GDM1 (cell line): ENCODE measurements at places on chromosomes 11 and 22.

GRCh38 chr11:48141475-48142122 is 75.0 kb upstream of the OR4B1 start:
- no peak for DNase-seq

- no peak for DNase-seq
Observed at GRCh38 chr11:14334893-14335292, 24.1 kb downstream of the RRAS2 start.

DNA sequence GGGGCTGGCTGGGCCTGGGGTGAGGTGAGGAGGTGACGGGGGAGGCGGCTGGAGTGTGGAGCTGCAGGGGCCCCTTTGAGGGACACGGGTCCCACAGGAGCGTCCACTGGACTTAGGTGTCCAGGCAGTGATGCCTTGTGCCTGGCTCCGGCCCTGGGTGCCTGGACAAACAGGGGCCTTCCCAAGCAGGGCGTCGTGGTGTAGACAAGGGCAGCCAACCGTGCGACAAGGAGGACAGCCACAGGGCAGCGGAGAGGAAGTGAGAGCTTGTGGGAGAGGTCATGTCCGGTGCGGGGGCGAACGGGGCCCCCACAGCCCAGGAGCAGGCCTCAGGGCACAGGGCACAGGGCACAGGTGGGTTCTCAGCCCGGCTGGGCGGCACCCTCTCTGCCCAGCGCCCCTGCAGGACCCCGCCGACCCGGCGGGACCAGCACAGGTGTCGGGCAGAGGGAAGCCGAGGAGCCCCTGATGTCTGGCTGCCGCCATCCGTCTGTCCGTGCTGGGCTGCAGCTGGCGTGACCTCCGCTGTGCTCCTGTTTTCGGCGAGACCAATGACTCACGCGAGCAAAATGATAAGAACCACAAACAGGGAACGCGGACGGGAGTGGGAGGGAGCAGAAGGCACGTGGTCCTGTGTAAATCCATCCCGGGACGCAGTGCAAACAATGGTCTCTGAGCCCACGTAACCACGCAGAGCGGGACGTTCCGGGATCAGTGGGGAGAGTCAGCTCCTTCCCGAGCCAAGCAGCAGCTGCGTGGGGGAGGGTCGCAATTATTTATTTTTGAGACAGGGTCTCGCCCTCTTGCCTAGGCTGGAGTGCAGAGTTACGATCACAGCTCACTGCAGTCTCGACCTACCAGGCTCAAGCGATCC is 49.1 kb upstream of the A4GALT start:
- DNase-seq: no peak

- peak; percentile 87 for DNase-seq
Observed at GRCh38 chr11:68751331-68751856, at the start of gene TESMIN. TESMIN (minus strand) TSS chr11:68751520; CDS start chr11:68750660, 860 bp downstream.

- DNase-seq: no peak
Observed at GRCh38 chr11:45885921-45886721, 670 bp downstream of the MAPK8IP1 start.

- no peak for DNase-seq
Observed at GRCh38 chr11:17781626-17782025, 47.0 kb downstream of the KCNC1 start.

GRCh38 chr11:103832762-103833161 is 203.7 kb upstream of the DDI1 start:
- no peak for DNase-seq

DNA sequence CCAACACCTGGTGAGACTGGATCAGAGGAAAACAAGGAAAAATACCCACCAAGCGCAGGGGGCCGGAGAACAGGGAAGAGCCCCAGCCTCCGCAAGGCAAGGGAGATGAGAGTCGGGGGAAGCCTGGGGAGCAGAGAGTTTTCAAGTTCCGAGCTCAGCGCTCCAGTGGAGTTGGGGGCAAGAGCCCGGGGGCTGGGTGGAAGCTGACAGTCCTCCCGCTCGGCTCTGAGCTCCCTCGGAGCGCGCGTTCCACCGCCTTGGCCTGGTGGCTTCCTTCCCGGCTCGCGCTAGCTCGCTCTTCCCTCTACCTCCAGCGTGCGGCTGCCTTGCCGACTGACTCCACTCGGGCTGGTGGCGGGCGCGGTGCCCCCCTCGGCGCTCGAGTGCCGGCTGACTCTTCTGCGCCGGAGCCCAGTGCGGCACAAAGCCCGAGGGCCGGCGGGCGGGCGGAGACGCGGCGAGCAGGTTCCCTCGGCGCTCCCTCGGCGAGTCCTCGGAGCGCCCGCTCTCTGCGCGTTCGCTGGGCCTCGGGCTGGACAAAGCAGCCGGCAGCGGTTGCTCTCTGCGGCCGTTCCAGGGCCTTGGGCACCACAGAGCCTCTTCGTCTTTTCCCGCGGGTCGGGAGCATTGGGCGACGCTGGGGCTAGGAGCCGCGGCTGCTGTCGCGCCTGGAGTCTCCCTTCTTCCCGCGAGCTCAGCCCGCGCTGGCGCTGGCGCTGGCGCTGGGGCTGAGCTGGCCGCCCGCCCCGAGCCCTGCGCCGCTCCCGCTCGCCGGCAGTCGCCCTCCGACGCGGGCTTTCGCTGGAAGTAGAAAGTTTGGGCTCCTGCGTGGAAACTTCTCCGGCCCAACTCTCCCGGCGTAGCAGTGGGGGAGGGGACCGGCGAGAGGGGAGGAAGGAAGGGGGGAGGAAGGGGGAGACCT is 1.0 kb downstream of the PAX6 start:
- no peak for DNase-seq

DNA sequence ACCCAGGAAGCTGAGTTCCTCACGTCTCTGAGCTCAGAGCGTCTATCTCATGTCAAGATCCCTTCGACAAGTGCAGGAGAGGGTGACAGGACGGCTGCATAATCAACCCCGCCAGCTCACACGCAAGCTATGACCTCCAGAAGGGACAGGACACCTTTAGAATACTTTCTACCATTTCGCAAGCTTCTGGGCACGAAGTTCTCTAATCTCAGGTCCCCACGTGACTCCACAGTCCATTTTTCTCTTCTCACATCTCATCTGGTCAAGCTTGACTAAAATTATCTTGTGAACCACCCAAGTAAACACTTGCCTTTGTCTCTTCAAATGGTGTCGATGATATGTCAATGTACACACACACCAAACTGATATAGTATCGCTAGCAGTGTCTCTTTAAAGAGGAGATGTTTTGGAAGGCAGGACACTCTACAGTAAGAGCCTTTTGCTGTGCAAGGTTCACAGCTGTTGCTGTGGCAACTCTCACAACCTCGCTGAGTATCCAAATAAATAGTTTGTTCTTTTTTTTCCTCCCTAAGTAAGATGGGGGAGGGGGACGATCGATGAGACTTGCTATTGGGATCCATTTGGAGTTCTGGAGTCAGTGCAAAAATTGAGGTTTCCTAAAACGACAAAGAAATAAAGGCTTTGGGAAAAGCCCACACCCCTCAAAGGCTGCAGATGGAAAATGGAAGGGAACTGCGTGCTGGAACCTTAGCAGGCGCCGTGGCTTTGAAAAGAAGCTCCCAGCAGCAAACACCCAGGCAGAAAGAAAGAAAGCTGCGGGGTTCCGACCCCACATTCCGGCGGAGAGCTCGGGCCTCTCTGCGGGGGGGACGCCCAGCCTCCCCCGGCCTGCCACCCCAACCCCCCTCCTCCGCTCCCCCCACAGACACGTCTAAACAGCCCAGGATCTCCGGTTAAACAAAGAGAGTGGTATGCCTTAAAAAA is 215.4 kb upstream of the UBASH3B start:
- no peak for DNase-seq

- no peak for DNase-seq
Observed at GRCh38 chr11:78878631-78879030, 304.0 kb upstream of the NARS2 start.

GRCh38 chr11:11486002-11486401 is 133.0 kb upstream of the CSNK2A3 start:
- no peak for DNase-seq

- no peak for DNase-seq
Observed at GRCh38 chr22:47011131-47011858, 248.8 kb downstream of the TBC1D22A start.

GRCh38 chr11:79441461-79441875 is 638 bp upstream of the TENM4 start:
- no peak for DNase-seq

- DNase-seq: no peak
Observed at GRCh38 chr11:100684101-100685065, 2.7 kb upstream of the ARHGAP42 start.

DNA sequence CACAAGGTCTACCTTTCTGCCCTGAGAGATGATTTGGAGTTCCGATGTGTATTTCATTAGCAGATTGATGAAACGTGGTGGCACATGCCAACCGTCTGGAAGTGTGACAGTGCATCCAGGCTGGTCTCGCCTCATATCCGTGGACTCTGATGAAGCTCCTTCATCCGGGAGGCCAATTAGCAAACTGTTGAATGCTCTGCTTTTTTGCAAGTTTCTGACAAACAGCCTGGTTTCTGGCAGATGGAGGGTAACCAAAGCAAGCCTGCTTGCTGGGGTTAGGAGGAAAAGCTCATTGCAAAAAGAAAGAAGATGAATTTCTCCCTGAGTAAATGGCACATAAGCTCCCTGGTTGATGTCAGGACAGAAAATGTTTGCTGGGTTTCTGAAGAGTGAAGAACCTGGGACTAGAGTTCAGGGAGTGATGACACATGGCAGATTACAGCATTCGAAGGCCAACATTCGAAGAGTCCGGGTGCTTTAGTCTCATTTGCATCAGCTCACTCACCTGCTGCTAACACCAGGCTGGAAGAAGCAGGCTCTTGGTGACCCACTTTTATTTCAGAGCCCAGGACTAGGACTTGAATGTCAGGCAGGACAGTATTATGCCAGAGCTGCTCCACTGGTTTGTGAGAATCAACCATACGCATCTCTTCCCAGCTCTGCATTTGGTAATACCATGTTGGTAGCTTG is 135.9 kb upstream of the TTC12 start:
- DNase-seq: no peak

DNA sequence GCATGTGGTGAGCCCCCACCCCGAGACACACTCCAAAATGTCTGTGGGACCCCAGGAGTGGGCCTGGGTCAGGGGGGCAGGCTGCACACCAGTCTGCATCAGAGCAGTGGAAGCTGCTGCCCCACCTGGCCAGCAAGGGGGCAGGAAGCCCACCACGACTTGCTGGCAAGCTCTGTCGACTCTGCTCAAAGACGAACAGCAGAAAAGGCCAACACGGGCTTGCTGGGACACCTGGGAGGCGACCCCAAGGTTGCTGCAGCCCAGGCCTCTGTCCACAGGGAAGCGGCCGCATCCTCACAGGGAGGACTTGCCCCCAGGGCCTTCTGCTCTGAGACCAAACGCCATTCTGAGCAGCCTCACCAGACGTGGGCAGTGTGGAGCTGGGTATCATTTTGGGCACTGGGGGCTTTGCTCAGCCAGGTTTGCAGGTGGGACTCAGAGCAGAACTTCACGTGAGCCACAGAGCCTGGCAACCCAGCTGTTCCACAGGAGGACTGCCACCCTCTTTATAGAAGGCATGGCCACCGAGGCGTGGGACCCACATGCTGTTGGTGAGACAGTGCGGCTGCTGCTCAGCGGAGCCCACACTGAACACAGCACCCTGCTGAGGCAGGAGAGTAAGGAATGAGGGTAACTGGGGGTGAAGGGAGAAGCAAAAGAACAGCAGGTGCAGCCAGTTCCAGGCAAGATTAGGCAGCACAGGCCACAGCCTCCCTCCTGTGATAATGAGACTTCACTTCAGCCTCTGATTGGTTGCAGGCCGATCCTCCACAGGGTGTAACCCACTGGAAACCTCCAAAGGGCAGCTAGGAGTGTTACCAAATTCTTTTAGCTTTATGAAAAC is 11.0 kb downstream of the IL17REL start:
- DNase-seq: no peak

GRCh38 chr11:85299258-85299942 is 327.7 kb downstream of the DLG2 start:
- DNase-seq: peak; percentile 10

GRCh38 chr22:30245181-30245984 is 1.2 kb downstream of the LIF start:
- DNase-seq: no peak

- DNase-seq: no peak
Observed at GRCh38 chr11:122068141-122068540, 47.9 kb downstream of the BLID start.

DNA sequence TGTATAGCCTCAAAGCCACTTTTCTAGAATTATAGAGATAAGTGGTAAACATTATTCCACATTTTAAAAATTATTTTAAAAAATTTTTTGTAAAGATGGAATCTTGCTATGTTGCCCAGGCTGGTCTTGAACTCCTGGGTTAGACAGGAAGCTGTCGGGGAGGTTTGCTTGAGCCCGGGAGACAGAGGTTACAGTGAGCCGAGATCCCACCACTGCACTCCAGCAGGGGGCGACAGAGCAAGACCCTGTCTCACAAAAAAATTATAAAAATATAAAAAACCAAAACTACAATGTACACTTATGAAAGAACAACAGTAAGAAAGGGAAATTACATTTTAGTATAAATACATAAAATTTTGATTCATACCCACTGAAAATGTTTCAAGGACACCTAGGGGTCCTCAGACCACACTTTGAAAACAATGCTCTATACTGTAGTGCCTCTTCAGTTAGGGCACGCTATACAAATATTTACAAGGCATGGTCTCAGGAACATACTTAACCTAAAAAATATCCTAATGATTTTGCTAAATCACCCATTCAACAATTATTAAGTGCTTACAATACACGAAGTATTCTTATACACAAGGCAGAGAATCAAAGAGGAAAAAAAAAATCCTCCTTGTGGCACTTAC is 111.2 kb downstream of the MRTFA start:
- DNase-seq: peak; percentile 37

- DNase-seq: no peak
Observed at GRCh38 chr22:24442352-24442744, 14.9 kb downstream of the ADORA2A start.

- no peak for DNase-seq
Observed at GRCh38 chr11:111282562-111283075, 15.7 kb upstream of the POU2AF3 start.

DNA sequence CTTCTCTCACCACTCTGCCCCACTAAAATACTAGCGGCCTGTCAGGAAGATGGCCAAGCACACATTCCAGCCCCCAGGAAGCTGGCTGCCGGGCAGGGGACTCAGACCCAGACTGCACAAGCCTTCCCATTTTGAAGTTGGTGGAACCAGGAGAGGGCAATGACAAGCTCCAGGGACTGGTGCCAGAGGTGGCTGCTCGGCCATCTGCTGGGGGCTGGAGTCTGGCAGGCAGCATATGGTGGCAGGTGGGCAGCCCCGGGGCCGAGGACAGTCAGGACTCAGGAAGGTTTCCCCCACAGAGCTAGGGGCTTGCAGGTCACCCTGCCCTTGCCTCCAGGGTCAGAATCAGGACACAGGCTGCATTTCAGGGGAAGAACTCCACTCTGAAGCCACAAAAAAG is 22.6 kb downstream of the KCNJ5 start:
- DNase-seq: no peak

DNA sequence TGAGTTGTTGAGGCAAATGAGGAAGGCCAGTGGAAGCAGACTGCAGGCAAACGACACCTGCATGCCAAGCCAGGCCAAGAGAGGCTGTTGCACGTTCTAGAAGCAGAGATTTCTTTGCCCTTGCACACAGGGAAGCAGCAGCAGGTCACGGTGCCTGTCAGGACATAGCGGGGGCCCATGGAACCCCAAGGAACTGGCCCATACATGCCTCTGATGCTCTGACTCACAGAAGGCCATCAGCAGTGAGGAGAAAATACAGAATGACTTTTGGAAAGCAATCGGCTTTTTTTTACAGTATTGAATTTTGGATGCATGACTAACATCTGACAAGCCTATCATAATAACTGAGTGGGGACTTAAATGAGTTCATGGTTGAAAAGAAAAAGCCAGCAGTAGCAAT is 123.9 kb downstream of the MPPED1 start:
- DNase-seq: no peak

GRCh38 chr11:3723014-3723708 is 52.0 kb upstream of the CHRNA10 start:
- DNase-seq: no peak

- no peak for DNase-seq
Observed at GRCh38 chr22:36152088-36152487, 8.5 kb downstream of the APOL3 start.
